Foreskin keratinocyte (primary cell): ENCODE measurements at places on chromosomes 6 and 20. TPM values are rescaled to one million over a fixed set of nuclear protein-coding genes. Genes with fewer than 3 reads are reported as not detected.

Gene TMC2
- total RNA-seq = not detected in 2 replicates

DNA sequence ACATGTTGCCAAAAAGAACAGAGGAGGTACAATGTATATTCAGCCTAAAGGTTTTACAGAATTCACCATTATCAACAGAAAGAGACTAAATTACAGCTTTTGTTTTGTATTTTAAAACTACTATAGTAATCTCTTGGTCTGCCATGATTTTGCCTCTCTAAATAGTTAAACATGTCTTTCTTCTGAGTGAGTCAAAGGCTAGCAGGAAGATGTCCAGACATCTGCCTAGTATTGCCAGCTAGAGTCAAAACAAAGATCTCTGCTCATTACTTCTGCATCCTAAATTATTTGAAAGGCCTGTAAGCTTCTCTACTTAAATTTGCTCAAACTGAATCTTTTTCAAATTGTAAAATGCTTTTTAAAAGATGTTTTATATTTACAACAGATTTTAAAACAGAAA lies 8.8 kb downstream of the ASF1A start:
- peak; percentile 29 for DNase-seq

Gene SMAP1
- total RNA-seq = 15.7 and 15.8 TPM in 2 replicates

DNA sequence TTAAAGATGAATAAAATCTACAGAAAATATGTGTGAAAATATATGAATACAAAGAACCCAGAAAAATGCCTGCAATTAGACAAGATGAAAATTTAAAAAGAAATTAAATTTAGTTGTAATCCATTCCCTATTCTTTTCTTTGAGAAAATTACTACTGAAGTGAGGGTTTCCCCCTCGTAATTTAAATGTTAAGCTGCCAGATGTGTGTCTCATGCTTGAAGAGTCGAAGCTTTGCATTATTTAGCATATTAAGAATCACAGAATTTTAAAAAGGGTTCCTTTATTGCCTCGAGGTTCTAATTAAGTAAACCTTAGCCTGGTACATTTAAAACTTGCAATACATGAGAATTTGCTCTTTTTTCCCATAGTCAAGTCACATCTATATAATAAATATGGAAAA lies 630.1 kb downstream of the TFAP2A start:
- DNase-seq = no peak

GRCh38 chr20:52922436-52922835 lies 49.7 kb upstream of the TSHZ2 start:
- no peak for DNase-seq

DNA sequence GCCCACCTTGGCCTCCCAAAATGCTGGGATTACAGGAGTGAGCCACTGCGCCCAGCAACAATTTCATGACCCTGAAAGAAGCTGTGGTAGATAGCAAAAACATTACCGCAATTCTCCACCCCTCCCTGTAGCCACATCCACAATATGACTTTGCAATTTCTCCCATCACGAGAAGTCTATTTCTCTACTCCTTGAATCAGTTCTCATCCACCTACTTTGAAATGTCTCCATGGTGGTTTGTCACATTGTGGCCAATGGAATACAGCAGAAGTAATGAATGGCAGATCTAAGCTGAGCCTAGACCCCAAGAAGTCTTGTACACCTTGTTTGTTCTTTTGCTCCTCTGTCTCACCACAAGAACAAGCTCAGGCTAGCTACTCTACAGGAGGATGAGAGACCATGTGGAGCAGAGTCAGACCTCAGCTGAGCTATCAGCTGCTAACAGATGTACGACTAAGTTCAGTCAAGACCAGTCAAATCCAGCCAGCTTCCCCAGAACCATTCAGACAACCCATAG lies 6.3 kb downstream of the OXT start:
- peak; percentile 56 for DNase-seq

GRCh38 chr6:155327326-155328073 lies 13.2 kb upstream of the TFB1M start:
- DNase-seq = no peak

DNA sequence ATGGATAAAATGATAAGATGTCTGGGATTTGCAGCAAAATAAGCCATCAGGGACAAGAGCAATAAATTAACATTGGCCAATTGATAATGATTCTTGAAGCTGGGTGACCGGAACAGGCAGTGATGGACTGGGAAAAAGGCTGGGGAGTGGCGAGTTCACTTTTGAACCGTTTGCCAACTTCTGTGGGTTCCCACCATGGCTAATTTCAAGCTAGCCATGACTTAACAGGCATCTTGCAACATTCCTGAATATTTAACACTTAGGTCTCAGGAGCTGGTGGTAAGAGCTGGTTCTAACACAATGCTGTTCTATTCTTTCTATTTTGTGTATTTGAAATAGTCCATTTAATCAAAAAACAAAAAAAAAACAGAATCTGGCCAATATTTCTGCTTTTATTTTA lies 37.6 kb upstream of the CD83 start:
- no peak for DNase-seq

DNA sequence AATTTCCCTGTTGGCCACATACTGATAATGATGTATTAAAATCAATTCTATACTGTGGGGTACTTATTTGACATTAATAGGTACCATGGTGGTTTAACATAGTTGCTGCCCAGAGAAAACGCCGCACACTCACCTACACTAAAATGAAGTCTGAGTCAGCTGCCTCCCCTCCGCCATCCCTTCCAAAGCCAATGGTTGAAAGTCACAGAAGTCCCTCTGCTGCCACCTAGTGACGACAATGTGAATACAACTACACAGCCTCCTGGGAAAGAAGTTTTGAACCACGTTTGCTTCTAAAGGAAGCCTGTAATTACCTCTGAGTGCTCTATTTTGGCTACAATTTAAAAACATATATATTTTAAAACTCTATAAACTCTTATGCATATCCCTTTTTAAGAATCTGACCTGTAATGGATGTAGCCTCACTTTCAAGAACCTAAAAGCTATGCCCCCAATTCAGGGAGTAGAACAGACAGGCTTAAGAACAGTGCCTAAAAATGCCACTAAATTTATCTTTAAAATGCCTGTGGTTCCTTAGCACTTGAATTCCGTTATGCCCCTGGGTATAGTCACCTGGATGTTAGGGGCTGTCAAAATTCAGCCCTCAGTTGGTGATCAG lies 20.6 kb upstream of the ECI2 start:
- peak; percentile 80 for DNase-seq
